Thyroid gland (tissue), 4 donors: ENCODE measurements at places on chromosomes 3 and 15. TPM values are rescaled to one million over a fixed set of nuclear protein-coding genes. Genes with fewer than 3 reads are reported as not detected.
A peak's percentile ranks its signal among the peaks of the same experiment; 100 is the strongest.

ADCY5 gene
- total RNA-seq = 1.6 TPM

DNA sequence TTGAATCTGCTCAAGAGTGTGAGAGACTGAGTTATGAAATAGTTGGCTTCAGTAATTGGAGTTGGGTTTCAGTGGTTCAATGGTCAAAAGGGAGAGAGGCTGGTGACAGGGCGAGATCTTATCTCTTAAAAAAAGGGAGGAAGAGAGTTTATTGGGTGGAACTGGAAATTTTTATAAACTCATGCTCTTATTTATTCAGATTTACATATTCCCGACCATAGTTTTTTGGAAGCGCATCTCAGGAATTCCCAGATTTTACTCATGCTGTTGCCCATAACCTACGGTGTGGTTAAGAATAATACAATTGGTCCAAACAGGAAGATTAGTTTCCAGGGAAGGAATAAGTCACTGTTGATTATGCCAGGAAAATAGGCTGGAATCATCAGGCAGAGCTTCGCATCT is 41.4 kb downstream of the CD200 start:
- H3K4me1 ChIP-seq = peaks cover 39% of the 10 kb centered on the region
- no peak overlapping the region for H3K27ac ChIP-seq
- no peak for DNase-seq
- H3K36me3 ChIP-seq = no peaks in the 10 kb centered on the region

- no peak overlapping the region for H3K27ac ChIP-seq
- no peaks in the 10 kb centered on the region for H3K4me1 ChIP-seq
- H3K4me3 ChIP-seq = no peak overlapping the region
- H3K36me3 ChIP-seq = no peaks in the 10 kb centered on the region
- H3K27me3 ChIP-seq = no peaks in the 10 kb centered on the region
- DNase-seq = peak; percentile 42
Measured at GRCh38 chr3:139491027-139491700, 14.8 kb upstream of the RBP2 start.

GRCh38 chr3:166456286-166456685 is 619.1 kb upstream of the BCHE start:
- no peaks in the 10 kb centered on the region for H3K27me3 ChIP-seq
- no peaks in the 10 kb centered on the region for H3K36me3 ChIP-seq
- no peak overlapping the region for H3K4me3 ChIP-seq
- no peak overlapping the region for H3K27ac ChIP-seq
- H3K4me1 ChIP-seq = no peaks in the 10 kb centered on the region

CPLX3 gene
- total RNA-seq = not detected

VWA5B2 gene
- 0.42 TPM for total RNA-seq

C3orf33 gene
- 16.3 TPM for total RNA-seq

STXBP5L gene
- 8.9 TPM for total RNA-seq
